ENCODE measurements at places on chromosomes 5 and 9.

DNA sequence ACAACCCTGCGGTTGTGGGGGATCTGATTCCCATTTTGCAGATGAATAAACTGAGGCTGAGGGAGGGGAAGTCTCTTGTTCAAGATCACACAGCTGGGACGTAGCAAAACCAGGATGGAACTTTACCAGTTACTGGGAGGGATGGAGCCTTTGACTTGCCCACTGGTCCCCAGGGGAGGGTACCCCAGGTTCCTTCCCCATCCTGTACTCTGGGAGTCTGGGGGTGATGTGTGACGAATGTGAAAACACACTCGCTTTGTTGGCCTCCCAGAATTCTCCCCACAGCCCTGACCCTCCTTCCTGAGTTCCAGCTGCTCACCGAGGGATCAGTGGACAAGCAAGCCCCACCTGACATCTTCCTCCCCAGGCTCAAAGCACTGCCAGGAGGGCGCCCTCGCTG, 135.1 kb downstream of the NSG2 start:
- no peak for DNase-seq

DNA sequence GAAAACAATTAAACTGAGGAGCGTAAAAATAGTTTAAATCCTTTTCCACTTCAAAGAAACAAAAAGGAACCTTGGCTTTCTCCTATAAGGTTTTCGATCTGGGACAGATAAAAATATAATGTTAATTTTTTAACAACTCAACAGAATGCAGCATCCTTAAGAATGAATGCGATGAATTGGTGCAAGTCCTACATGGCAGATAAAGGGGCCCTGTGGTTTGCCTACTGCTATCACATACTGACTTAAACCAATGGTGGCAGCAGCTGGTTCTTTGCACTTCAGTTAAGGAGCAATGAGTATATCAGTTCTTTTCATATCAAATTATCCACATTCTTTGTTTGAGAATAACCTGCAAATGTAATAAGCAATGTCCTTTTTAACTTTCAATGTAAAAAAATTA, 12.4 kb upstream of the TYRP1 start:
- DNase-seq = no peak

DNA sequence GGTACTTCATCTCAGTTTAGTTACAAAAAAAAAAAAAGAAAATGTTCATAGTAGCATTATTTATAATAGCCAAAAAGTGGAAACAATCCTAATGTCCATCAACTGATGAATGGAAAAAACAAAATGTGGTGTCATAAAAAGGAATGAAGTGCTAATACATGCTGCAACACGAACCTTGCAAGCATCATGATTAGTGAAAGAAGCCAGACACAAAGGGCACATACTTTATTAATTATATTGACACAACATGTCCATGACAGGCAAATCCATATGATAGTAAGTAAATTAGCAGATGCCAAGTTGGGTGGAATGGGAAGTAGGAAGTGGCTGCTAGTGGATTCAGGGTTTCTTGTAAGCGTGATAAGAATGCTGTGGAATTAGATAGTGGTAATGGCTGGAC, 54.2 kb downstream of the PCDHGC5 start:
- DNase-seq = no peak

DNA sequence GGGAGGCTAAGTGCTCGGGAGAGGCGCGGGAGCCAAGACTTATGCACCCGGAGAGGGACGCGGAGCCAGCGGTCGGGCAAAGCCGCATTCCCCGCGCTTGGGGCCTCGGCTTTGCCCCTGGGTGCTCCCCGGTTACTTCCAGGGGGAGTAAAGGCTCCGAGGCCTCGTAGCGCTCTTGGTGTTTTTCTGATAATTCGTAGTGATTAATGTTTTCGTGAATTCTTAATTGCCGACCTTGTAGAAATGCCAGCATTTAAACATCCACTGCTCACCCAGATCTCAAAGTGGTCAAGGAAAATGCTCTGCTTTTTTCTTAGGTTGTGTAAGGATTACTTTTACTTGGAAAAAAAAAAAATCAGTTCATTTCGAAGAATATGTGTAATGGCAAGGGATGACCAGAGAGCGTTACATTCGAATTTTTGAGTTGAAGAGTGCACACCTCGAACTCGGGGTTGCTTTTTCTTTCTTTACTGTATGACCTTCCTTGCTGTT, 654 bp upstream of the TUT7 start:
- DNase-seq = no peak

DNA sequence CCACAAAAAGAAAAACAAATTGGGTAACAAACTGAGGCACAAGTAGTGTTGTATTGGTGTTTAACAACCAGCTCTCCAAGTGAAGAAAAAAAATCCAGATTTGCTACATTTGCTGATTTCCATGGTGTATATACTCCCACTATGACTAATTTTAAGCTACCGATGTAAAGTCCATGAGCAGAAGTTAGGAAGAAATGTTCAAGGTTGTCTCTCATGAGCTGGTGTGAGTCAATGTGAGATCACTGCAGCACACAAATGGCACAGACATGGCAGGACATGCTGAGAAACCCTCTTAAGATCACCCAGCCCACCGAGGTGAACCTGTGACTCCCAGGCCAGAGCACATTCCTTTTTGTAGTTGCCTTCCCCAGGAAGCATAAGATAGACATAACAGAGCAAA, 36.2 kb downstream of the SLC44A1 start:
- peak; percentile 49 for DNase-seq

- peak; percentile 54 for DNase-seq
Observed at GRCh38 chr5:79436224-79436623, 77.7 kb downstream of the HOMER1 start.

GRCh38 chr9:134895908-134896833, 15.6 kb downstream of the FCN2 start:
- DNase-seq = peak; percentile 21

DNA sequence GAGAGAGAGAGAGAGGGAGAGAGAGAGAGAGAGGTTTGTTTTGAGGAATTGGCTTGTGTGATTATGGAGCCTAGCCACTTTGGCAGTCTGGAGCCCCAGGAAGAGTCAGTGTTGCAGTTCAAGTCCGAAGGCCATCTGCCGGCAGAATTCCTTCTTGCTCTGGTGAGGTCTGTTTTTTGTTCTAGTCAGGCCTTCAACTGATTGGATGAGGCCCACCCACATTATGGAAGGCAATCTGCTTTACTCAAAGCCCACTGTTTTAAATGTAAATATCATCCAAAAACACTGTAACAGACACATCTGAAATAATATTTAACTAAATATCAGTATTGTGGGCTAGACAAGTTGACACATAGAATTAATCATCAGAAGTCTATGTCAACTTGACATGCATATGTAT, 11.4 kb upstream of the GRM6 start:
- DNase-seq = no peak

DNA sequence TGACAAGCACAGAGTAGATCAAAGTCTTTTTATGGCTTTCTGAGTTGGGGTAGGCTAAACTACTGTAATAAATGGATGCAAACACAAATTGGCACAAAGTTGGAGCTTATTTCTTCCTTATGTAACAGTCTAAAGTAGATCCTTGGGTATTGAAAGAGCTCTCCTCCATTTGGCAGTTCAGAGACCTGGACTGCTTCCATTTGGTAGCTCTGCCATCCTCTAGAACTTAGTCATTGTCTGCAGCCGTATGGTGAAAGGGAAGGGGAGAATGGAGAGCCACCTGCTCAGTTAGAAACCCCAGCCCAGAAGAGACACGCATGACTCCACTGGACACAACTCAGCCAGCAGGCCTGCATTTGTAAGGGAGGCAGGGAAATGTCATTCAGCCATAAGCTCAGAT, 345.0 kb downstream of the DMAC1 start:
- no peak for DNase-seq

DNA sequence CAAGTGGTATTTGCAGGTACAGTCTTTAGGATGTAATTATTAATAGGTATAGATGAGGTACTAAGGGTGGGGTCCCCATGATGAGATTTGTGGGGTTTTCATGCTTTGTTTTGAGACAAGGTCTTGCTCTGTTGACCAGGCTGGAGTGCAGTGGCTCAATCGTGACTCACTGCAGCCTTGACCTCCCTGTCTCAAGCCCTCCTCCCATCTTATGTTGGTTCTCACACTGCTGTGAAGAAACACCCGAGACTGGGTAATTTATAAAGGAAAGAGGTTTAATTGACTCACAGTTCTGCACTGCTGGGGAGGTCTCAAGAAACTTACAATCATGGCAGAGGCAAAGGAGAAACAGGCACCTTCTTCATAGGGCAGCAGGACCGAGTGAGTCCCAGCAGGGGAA, 217.5 kb downstream of the CDK5RAP2 start:
- DNase-seq = peak; percentile 71

- no peak for DNase-seq
Observed at GRCh38 chr5:172940268-172941066, 18.8 kb upstream of the RPL26L1 start.

GRCh38 chr9:19493174-19493811, 84.5 kb downstream of the ACER2 start:
- DNase-seq = peak; percentile 57

- DNase-seq = peak; percentile 76
Observed at GRCh38 chr9:137227054-137227852, at the start of gene RNF224. Gene RNF224, plus strand, starts transcription at chr9:137227502. Its CDS starts 834 bp downstream, at chr9:137228336.

GRCh38 chr9:88533951-88534455, 975 bp upstream of the NXNL2 start:
- peak; percentile 74 for DNase-seq

GRCh38 chr9:100303747-100304146, 49.0 kb downstream of the TEX10 start:
- no peak for DNase-seq

GRCh38 chr5:78424665-78425064, 64.2 kb downstream of the SCAMP1 start:
- DNase-seq = no peak

DNA sequence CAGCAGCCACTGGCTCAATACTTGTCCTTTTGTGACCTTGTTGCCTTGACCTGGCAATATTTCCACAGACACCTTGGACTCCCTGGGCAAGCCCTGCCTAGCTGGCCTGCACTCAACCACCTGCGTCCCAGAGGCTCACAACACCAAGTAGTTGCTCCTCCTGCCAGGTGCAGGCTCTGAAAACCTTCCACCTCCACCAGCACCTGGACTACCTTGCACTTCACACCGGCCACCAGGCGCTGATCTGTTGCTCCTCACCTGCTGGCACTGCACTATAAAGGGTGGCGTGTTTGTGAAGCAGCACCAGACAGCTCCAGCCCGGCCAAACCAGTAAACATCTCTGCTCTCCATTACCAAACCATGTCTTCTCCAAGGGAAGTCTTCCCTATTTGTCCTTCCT, 997.7 kb downstream of the PTPRD start:
- no peak for DNase-seq

- DNase-seq = no peak
Observed at GRCh38 chr9:127769929-127770582, 8.4 kb downstream of the SH2D3C start.

- peak; percentile 18 for DNase-seq
Observed at GRCh38 chr9:94017939-94018531, 62.9 kb upstream of the BARX1 start.

DNA sequence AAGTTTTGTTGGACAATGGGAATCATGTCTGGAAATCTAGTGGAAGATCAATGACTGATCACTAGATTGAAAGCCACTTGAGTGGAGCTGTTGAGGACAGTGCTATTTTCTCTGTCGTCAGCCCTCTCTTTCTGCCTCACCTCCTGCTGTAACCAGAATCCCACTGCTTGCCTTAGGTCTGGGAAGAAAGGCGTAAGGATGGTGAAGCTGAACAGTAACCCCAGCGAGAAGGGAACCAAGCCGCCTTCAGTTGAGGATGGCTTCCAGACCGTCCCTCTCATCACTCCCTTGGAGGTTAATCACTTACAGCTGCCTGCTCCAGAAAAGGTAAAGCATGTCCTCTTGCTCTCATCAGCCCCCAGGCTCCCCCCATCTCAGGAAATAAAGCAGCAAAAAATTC, 1.1 kb downstream of the NSG2 start:
- no peak for DNase-seq

- DNase-seq = no peak
Observed at GRCh38 chr9:71704796-71705195, 63.5 kb downstream of the CEMIP2 start.

DNA sequence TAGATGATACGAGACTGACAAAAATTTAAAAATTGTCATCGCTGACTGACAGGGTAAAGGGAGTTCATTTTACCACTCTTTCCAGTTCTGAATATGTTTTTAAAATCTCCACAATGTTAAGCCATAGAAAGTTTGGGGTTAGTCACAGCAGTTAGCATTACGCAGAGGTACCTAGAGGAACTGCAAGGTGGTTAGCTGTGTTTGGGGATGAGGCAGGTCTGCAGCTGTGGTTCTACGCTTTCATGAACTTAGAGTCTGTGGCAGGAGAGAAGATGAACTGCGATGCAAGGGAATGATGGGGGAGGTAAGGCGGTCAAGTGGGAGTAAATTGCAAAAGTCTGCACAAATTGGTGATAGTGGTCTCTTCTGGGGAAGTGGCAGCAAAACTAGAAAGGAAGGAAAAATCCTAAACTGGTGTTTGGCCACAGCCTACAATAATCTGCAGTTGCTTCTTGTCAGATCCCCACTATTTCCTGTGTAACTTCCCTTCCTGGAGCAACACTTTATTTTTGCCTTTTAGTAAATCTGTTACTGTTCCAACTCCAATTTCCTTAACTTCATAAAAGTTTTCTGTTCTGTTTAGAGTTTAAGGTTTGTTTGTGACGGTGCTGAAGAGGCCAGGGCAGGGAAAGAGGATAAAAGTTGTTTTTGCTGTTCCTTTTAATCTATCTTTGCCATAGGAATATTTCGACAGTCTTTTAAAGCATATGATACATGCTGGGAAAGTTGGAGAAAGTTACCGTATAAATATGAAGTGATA, 38.6 kb upstream of the SNX2 start:
- DNase-seq = no peak

GRCh38 chr5:138654281-138654867, 79.2 kb upstream of the HSPA9 start:
- DNase-seq = peak; percentile 84

GRCh38 chr5:160310552-160311295, 1.6 kb downstream of the CCNJL start:
- no peak for DNase-seq

DNA sequence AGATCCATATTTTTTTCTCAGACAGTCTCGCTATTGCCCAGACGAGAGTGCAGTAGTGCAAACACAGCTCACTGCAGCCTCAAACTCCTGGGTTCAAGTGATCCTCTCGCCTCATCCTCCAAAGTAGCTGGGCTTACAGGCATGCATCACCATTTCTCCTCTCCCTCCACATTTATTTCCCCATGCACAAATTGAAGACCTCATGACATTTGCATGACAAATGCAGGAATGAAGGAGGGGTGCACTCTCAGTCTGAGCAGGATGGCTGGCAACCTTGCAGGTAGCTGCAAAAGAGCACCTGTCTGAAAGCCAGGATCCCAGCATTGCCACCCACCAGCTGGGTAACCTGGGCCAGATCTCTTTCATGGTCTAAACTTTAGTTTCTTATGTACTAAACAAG, 111.2 kb downstream of the SH3TC2 start:
- DNase-seq = no peak

- no peak for DNase-seq
Observed at GRCh38 chr5:34007201-34007620, 639 bp downstream of the AMACR start.

- peak; percentile 63 for DNase-seq
Observed at GRCh38 chr5:159965031-159965837, 43.7 kb upstream of the TTC1 start.

DNA sequence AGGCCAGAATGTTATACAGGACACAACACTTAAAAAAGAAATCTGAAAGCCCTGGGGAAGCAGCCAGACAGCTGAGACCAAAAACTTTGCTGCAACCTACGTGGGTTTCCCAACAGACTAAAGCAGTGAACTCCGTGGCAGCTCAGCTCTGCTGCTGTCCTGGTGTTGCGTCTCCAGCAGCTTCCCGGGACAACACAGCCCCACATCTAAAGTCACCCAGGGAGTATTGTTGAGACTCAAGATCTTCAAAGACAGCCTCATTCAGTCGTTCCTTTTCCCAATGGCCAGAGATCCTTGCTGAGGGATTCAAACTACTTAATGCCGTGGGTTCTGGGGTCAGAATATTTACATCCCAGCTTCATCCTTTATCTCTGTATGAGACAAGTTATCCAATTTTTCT, 125.8 kb downstream of the MED10 start:
- no peak for DNase-seq
